ENCODE measurements at places on chromosomes 11 and 22.
A peak's percentile ranks its signal among the peaks of the same experiment; 100 is the strongest.

DNA sequence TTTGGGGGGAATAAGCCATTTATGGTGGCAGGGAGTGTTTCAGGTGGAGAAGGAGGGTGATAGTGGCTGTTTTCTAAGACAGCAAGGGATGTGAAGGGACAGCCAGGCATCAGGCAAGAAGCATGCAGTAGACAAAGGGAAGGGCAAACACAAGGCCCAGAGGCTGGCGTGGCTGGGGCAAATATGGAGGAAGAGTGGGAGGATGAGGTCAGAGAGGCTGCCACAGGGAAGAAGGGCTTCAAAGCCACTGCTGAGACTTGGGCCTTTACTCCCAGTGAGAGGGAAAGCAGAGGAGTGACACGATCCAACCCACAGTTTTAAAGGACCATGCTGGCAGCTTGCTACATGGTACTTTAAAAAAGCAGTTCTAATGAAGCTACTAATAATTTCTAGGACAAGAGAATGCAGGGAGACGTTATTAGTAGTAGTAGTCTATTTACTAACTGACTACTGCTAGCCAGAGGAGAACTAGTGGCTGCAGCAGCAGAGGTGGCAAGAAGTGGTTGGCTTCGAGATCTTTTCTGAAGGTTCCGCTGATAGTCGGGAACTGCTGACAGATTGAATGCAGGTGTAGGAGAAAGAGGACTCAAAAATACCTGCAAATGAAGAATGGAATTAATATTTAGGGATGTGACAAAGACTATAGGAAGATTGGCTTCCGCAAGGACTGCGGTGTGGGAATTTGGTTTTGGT lies 13.7 kb downstream of the KMT5B start:
- DNase-seq: no peak

GRCh38 chr22:46471901-46472721 lies 65.3 kb downstream of the CELSR1 start:
- DNase-seq: no peak

DNA sequence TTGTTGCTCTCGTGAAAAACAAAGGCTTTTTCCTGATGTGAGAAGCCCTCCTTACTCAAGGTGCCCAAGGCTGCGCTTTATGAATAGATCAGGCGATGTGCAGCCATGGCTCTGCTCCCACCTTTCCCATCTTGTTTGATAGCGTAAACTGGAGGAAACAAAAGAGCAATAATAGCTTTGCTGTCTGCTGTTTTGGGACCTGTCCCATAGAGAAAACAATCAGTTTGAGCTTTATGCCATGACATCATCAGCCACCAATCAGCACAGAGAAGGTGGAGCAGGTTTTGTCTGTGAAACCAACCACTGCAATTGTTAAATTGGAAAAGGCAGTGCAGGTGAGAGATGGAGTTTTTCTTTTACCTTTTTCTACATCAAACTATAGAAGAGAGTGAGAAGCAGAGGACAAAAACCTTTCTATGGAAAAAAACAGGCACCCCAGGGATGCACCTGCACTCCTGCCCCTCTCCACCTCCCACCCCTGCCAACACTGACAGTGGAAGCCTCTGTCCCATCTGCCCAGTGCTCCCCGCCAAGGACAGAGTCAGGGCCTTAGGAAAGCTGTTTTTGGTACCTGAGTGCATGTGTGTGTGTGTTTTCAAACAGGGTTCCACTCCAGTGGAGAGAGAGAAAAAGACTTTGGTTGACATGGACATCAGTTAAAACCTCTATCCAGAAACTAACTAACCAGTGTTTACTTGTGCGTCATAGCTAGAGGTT lies 80.7 kb downstream of the MICAL3 start:
- no peak for DNase-seq

DNA sequence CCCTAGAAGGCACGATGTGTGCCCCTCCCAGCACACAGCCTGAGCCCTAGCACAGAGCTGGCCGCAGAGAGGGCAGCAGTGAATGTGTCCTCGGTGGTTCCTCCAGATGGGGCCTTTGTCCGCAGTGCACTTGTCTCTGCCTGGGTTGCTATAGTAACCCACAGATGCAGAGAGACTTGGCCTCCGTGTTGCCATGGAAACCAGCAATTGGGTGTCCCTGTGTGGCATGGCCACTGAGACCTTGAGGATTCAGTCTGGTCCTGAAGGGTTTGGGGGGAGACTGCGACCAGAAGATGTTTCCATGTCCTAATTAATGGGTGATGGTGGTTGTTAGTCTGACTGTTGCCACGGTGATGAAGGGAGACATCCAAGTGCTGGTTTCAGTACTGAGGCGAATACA lies 42.6 kb upstream of the TUB start:
- no peak for DNase-seq

GRCh38 chr22:24175160-24175808 lies 6.0 kb upstream of the SUSD2 start:
- DNase-seq: peak; percentile 45

GRCh38 chr11:74611369-74611861 lies 19.0 kb downstream of the POLD3 start:
- peak; percentile 22 for DNase-seq

DNA sequence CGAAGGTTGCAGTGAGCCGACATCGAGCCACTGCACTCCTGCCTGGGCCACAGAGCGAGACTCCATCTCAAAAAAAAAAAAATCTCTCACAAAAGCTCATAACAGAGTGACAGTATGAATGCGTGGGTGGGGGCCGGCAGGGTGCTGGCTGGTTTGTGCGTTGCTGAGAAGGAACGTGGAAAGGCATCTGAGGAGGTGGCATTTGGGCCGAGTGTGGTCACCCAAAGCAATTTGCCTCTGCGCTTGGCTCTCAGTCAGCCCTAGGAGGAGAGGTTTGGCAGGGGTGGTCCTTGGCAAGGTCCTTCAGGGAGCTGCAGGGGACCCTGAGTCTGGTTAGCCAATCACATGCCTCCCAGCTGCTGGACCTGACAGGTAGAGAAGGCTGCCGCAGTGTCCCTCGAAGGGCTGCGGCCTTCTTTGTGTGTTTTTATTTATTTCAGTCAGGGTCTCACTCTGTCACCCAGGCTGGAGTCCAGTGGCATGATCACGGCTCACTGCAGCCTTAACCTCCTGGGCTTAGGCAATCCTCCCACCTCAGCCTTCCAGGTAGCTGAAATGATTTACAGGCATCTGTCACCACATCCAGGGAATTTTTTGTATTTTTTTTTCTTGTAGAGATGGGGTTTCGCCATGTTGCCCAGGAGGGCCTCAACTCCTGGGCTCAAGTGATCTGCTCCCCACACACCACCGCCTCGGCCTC lies 23.5 kb upstream of the OSBPL5 start:
- DNase-seq: no peak

- no peak for DNase-seq
Observed at GRCh38 chr11:7691759-7692350, 14.4 kb downstream of the OVCH2 start.

- DNase-seq: no peak
Observed at GRCh38 chr11:124865902-124866851, 945 bp downstream of the ROBO3 start.

GRCh38 chr22:35556666-35557065 lies 16.0 kb downstream of the RASD2 start:
- no peak for DNase-seq

DNA sequence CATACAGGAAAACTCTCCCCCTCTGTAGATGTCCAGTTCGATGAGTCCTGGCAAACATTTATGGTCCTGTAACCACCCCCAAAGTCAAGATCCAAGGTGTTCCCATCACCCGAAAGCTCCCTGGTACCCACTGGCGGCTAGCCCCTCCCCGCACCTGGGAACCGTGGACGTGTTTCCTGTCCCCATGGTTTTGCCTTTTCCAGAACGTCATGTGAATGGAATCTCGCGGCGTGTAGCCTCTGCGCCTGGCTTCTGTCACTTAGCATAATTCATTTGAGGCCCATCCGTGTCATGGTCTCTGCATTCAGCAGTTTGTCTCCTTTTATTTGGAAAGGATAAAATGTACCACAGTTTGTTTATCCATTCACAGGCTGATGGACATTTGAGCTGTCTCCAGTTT lies 106.3 kb downstream of the KCNQ1 start:
- no peak for DNase-seq

DNA sequence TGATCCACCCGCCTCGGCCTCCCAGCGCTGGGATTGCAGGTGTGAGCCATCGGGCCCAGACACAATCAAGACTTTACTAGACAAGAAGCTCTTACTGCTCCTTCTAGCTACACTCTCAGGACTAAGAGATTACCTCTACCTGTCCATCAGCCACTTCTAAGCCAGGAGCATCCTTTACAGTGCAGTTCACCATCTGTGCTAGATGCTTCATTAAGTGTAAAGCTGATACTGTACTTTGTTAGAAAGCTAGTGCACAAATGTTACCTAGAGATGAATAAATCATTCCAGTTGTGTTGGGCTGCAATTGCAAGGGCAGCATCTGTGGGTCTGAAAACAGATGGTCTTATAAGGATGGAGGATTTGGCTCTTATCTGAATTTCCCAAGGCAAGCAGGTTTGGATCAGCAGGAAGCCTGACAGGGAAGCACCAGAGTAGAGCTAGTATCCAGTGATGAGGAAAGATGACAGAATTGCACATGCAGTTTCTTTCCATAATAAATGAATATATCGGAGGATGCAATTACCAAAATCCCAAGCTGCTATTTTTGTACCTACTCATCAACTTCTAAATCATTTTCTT lies 58.3 kb downstream of the FAM168A start:
- DNase-seq: no peak

GRCh38 chr11:40722179-40722795 lies 737.2 kb downstream of the LRRC4C start:
- DNase-seq: peak; percentile 28

DNA sequence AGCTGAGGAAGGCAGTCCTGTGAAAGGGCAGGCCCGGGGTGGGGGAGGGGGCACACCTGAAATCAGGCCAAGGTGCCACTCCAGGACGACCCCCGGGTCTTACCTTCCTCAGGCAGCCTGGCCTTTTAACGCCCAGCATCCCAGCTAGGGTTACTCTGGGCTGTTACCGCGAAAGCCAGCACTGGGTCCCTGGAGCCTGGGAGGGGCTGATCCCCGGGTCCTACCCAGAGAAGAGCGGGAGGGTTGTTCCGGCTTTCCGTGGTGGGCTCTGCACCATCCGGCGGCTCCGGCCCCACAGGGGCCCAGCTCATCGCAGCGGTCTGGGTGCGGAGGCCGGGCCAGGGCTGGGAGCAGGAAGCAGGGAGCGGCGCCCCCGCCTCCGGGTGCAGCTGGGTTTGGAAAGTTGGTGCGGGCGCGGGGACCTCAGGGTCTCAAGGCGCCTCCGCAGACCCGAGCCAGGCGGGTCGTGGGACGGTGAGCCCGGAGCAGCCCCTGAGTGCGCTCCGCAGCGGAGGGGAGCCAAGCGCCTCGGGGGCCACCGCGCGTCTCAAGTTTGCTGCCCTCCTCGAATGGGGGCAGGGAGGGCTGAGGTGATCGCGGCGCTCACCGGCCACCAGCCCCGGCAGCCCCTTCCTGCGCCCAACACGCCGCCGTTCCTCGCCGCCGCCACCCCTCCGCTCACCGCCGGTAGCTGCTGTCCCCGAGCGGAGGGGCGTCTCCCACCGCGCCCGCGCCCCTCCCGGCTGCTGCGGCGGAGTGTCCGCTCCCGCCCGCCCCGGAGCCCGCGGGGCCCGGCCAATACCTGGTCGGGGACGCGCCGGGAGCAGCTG lies 831 bp downstream of the CHST1 start:
- DNase-seq: no peak

GRCh38 chr11:93396316-93396715 lies 65.8 kb downstream of the DEUP1 start:
- peak; percentile 23 for DNase-seq
